ENCODE measurements at places on chromosomes 1 and 21.

- DNase-seq = peak; percentile 71
Observed at GRCh38 chr1:64423526-64423925, 46.4 kb upstream of the CACHD1 start.

DNA sequence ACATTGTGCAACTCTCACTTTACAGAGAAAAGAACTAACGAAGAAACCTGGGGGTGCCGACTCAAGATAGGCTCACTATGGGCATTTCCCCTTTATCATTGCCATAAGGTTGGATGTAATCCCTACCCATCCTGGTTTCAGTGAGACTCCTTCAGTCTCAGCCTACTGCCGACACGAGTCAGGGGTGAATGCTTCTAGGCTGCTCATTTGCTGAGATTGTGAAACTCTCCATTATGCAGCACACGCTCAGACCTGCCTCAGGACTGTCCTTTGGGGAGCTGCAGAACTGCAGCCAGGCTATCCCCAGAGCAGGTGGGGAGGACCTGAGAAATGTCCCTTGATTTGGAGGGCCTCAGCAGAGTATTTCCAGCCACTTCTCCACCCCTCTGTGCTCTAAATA, 22.2 kb downstream of the TSHB start:
- no peak for DNase-seq

GRCh38 chr1:212513586-212513985, 80.9 kb downstream of the NENF start:
- DNase-seq = no peak

GRCh38 chr21:42779431-42779861, 99.9 kb downstream of the WDR4 start:
- peak; percentile 40 for DNase-seq

- DNase-seq = no peak
Observed at GRCh38 chr1:6152181-6152580, 27.9 kb downstream of the CHD5 start.

DNA sequence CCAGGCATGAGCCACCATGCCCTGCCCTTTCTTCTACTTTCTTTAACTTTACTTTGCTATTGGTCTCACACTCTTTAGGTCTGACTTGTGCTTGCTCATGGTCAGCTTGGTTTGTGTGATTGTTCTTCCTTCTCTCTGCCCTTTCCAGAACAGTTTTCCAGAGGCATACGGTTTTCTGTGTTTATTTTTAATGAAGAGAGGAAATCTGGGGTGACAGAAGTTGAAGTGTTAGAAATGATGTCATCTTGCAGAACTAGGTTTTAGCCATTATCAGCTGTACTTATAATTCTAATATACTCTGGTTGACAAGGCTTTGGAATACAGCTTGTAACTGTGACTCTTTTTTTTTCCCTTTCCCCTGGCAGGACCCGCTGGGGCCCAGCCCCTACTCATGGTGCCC, 14.4 kb downstream of the AGO3 start:
- no peak for DNase-seq

DNA sequence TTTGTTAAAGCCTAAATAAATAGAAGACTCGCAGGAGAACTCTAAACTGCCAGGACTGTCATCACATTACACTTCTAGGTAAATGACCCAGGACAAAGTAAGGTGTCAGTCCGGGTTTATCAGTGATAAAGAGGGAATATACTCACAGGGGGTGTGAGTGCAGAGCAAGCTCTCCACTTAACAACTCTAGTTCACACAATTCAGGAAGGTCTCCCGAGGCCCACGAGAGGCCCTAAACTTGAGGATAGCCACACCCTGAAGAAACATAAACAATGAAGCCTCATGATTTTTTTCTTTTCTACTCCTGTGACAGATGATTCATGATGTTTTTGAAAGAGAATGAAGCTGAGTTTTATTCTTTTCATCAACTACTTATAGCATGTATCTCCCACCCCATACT, 65.6 kb upstream of the EXO1 start:
- DNase-seq = peak; percentile 28
